Activated CD4-positive, CD25-positive, alpha-beta regulatory T cell treated with anti-CD3 and anti-CD28 coated beads, Interleukin-2, amount 50 U/mL, for 72 hours (primary cell): ENCODE measurements at places on chromosomes 12 and 14.

DNA sequence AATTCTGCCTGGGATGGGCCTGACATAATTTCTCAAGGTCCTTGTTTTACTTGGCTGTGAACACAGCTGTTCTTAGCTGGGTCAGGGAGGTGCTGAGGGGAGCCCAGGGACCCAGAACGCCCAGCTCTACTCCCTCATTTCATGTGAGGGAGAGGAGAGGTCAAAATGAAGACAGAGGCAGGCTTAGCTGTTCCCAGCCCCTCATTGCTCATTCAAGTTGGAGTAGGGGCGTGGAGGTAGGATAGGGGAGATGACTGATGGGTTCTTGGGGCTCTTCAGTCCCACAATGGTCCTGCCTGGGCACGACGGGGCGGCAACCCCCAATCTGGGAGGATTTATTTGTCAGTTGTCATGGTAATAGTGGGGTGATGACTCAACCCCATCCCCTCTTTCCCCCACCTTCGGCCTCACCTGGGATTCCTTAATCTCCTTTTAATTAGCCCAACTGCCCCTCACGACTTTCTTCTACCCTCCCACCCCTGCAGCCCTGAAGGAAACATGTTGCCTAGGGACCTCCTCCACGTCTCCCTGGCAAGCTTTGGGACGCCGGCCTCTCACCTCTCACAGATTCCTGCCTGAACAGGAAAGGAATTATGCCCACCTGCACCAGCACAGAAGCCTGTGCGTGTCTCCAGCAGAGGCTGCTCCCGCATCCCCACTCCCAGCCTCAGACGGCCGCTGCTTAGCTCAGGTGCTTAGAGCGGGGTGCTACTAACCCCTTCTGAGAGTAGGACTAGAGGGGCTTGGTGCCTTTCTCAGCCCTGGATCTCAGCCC is 10.2 kb downstream of the SPRYD3 start:
- DNase-seq = no peak

GRCh38 chr12:24615967-24616411 is 332.9 kb downstream of the BCAT1 start:
- DNase-seq = no peak

- no peak for DNase-seq
Observed at GRCh38 chr14:56099081-56099797, 19.0 kb upstream of the PELI2 start.

- no peak for DNase-seq
Observed at GRCh38 chr12:121580959-121581685, at the start of gene KDM2B. TSS of gene KDM2B (minus strand) at chr12:121581023. CDS start at chr12:121580911, 112 bp downstream.

DNA sequence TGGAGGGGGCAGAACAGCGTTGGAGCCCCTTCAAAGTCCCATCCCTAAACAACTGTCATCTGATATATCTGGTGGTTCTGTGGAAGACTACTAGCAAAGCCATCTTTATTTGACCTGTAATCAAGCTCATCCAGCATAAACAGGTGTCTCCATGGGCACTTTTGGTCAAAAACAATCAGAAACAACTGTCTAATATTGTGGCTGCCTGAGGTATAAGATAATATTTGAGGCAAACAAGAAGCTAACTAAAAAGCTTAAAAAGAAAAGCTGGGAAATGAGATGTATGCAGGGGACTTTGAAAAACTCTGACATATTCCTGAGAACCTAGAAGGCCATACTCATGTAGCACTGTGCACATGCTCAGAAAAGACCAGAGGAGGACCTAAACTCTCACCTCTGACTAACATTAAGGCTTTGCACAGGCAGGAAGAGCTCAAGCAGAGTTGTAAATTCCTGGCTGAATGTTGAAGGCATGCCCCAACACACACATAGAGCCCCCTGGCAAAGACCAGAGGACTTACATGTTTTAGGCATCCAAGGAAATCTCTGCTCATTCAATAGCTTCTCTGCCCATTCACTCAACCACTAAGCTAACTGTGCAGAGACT is 27.2 kb upstream of the AP4S1 start:
- no peak for DNase-seq

DNA sequence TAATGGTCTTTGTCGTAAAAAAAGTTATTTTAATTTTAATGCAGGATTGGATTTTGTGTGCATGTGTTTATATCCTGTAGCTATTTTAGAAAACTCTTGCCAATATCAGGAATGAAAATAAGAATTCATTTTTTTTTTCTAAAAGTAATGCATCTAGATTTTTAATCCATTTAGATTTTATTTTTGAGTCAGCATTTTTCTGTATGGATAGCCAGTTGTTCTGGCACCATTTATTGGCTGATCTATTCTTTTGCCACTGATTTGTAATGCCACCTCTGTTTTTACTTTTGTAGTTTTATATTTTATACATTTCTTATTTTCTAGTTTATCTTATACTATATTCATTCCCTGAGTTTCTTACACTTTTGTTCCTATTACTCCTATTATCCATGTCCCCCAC is 343.0 kb downstream of the FOXG1 start:
- DNase-seq = no peak

DNA sequence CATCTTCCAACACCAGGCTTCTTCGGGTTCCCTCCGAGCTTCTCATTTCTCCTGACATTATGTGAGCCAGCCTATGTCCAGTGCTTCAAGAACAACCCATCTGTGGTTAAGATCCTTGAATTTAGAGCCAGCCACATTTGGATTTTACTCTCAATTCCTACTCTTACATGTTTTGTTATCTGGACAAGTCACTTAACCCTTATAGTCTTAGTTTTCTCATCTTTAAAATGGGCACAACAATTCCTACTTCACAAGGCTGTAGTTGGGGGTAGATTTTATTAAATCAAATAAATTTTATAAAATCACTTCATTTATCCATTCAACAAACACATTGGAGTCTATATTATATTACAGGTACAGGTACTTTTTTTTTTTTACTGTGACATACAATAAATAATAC is 105.5 kb upstream of the SLC38A2 start:
- DNase-seq = no peak

DNA sequence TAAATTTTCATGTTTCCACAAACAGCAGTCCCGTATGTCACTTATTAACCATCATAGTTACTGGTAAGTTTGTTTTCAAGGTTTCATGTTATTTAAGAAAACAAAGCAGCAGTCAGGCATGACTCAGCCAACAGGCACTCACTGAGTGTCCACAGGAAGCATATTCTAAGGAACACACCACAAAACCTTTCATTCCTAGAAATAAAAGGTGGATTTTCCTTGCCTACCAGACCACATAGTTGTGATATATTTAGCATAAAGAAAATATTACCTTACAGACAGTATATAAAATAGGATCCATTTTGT is 143.3 kb upstream of the AVPR1A start:
- DNase-seq = no peak

DNA sequence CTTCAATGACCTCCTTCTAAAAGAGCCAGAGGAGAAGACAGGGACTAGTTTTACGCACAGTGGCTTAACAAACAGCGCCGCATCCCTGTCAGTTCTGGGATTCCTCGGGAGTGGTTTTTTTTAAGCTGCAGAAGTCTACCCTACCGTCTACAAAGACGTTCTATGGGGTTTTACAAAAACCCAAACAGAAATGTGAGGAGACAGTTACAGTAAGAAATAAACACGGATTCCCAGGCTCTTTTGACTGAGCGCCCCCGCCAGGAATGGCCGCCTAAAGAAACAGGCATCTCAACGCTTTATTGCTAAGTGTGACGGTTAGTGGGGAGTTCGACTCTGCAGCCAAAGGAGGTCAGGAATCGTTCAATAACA is 484 bp downstream of the ALKBH1 start:
- no peak for DNase-seq

DNA sequence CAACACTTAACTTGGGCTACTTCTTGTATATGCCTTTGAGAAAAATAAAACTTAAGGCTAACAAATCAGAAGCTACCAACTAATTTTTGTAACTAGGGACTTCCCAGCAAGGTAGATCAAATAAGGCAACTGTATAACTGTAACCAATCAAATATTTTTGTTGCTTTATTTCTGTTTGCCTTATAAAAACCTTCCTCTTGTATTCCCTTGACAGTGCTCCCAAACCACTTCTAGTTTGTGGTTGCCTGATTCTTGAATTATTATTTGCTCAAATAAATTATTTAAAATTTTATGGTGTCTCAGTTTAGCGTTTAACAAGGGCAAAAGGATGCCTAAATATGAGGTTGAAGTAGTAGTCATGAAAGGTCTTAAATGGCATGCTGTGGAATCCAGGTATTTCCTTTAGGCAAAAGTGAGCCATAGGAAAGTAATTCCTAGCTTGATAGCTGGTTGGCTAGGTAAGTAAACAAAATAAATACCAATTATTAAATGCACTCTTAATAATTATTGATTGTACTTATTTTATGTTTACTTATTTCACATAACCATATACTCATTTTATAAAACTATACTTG is 632.6 kb downstream of the RPL10L start:
- no peak for DNase-seq

DNA sequence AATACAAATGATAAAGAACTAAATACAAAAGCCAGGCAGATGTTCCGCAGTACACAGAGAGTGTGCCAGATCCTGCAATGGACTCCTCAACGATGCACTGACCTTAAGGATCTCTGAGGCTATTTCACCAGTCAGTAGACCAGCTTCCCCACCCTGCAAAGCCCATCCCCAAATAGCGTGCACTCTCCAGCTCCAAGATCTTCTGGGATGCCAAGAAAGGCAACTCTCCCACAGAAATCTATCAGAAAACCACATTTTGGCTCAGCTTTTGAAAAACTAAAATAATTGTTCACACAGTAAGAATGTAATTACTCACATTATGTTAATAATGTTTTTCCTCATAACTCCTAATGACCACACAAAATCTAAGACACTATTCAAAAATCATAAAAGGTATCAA is 90.4 kb downstream of the PPP2R5E start:
- no peak for DNase-seq

GRCh38 chr14:60735416-60735815 is 855 bp downstream of the MNAT1 start:
- no peak for DNase-seq

DNA sequence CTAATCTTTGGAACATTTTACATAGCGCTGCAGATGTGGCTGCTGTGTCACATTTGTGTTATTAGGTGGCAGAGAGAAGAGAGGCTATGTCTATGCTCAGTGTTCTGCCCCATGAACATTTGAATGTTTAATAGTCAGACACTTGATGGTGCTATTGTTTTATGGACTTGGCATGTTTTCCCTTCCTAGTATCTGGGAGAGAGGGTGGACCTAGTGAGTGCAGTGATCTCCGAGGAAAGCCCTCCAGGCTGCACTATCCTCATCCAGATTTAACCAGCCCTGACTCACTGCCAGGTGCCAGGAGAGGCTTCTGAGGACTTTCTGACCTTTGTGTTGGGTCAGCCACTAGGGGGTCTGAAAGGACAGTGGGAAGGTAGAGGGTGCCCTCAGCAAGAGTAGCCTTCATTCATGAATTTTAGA is 24.3 kb downstream of the ZFC3H1 start:
- DNase-seq = no peak

GRCh38 chr12:14982991-14983390 is 10.1 kb downstream of the PDE6H start:
- no peak for DNase-seq

DNA sequence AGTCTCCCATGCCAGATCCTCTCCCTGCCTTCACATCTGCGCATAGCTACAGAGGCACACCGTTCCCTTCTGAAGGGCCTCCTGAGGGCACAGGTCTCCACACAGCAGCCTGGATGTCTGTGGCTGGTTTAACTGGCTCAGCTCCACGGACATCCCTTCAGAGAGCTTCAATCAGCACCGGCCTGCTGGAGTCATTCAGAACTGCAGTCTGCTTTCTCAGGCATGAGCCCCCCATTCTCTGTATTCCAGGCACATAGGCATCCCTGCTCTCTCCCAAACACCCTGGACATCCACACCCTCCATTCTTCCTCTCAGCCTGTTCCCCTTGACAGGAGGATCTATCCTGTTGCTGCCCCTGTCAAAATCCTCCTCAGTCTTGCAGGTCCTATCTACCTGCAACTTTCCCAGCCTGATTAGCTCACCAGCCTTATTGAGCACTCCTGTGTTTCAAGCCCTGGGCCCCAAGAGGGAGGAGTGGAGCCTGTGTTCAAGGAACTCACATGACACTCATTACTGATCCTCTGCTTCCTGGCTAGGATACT is 2.9 kb upstream of the DHRS2 start:
- no peak for DNase-seq

GRCh38 chr12:109727746-109728726 is 14.4 kb downstream of the FAM222A start:
- DNase-seq = no peak

DNA sequence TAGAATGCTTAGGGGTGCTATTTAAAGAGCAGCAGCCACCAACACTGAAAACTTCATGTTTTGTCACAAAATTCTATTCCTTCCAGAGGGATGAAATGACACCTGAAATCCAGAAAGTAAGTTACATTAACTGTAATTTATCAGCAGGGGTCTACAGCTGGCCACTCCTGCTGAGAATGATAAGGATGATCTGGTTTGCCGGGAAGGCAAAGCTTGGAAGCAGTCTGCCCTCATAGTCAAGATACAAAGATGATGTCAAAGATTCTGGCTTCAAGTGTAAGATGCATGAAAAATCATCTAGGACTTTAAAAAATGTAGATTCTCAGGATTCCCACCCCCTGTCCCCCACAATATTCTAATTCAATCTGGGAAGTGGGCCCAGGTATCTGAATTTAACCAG is 58.4 kb downstream of the DCAF5 start:
- no peak for DNase-seq

GRCh38 chr14:87996291-87996592 is 3.3 kb upstream of the GALC start:
- DNase-seq = no peak

DNA sequence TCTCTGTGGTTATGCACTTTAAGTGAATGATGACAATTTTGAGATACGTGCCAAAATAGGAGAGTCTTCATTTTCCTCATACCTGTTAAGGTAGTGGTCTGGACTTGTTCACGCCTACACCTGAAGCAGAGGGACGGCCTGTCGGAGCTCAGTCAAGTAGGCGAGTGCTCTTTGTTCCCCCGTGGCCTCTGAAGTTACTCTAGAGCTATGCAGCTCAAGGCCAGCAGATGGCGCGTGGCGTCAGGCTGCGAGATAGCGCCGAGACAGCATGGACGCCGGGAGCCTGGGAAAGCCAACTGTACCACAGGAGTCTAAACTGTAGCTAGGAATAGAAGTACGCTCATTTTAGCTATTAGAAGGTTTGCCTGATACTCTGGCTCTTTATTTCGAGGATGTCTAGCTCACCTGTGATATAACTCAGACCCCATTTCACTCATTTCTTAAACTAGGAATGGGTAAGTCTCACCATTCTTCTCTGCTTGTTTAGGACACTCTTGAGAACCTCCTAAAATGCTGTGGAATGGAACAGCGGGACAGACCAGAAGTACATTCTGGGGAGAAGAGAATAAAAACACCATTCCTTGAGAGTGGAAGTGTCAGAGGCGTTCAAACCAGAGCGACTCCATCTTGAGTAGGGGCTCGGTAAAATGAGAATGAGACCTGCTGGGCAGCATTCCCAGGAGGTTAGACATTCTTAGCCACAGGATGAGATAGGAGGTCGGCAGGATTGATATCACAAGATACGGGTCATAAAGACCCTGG is 267.4 kb upstream of the HMGA2 start:
- peak; percentile 65 for DNase-seq

DNA sequence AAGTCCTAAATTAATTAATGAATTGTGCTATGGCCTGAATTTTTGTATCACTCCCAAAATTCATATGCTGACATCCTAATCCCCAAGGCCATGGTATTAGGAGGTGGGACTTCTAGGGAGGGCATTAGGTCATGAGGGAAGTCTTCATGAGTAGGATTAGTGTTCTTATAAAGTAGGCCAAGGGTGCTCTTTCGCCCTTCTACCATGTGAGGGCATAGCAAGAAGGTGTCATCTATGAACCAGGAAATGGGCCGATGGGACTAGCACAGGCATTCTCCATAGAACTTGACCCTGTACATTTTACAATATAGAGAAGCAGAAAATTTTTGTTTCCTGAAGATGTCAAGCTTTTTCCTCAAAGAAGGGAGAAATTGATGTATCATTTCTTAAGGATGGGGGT is 12.5 kb downstream of the SYT10 start:
- DNase-seq = no peak
